Stimulated activated CD8-positive, alpha-beta memory T cell treated with anti-CD3 and anti-CD28 coated beads, Interleukin-4, amount 100 ng/mL, for 4 hours (primary cell): ENCODE measurements at places on chromosomes 16 and 17.

- DNase-seq = no peak
Observed at GRCh38 chr17:51355441-51356410, 95.4 kb downstream of the UTP18 start.

DNA sequence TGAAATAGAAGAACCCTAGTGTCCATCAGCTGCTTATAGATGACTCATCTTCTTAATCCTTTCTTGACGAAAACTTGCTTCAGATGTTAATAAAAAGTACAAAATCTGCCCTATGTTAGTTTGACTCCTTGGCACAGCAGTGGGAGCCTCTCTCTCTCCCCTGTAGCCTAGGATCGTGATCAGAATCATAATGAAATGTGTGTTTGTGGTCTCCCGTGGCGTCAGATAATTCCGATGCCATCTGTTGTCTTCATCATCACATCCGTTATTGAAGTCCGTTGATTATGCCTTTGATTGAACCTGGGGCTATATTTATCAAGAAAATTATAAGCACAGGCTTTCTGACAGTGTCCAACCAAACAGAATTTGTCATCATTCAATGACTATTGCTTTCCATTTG, 102.5 kb downstream of the BMERB1 start:
- no peak for DNase-seq

DNA sequence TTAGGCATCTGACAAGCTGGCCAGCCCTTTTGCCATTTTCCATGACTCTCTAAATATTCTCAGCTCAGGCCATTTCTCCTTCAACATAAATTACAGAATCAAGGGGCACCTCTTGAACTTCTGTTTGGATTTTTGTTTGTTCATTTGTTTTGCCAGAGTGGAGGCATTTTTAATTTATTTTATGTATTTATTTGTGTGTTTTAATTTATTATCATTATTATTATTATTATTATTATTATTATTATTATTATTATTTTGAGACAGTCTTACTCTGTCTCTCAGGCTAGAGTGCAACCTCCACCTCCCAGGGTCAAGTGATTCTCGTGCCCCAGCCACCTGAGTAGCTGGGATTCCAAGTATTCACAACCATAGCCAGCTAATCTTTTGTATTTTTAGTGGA, 1578.0 kb downstream of the CDH8 start:
- no peak for DNase-seq

DNA sequence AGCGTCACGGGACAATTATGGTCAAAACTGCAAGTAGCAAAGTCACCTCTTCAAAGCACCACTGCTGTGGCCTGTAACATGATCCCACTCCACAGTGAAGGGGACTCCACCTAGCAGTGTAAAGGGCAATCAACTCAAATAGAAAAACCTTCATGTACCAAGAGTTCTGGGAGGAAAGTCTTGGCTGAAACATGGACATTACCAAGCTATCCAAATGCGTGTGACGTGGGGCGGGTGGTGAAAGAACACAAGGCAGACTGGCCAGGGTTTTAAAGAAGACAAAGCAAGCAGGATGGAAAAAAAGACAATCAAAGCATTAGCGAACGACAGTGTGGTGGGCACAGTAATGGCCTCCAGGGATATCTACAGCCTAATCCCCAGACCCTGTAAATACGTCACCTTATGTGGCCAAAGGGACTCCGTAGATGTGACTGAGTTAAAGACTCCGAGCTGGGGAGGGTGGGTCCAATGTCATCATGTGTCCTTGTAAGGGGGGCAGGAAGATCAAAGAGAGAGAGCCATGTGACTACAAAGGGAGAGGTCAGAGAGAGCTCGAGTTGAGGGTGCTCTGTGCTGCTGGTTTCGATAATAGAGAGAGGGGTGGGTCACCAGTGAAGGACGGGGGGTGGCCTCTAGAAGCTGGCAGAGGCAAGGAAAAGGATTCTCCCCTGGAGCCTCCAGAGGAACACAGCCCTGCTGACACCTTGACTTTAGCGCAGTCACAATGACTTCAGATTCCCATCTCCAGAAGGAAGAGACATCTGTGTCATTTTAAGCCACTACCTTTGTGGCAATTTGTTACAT, 6.0 kb downstream of the HSDL1 start:
- DNase-seq = no peak

DNA sequence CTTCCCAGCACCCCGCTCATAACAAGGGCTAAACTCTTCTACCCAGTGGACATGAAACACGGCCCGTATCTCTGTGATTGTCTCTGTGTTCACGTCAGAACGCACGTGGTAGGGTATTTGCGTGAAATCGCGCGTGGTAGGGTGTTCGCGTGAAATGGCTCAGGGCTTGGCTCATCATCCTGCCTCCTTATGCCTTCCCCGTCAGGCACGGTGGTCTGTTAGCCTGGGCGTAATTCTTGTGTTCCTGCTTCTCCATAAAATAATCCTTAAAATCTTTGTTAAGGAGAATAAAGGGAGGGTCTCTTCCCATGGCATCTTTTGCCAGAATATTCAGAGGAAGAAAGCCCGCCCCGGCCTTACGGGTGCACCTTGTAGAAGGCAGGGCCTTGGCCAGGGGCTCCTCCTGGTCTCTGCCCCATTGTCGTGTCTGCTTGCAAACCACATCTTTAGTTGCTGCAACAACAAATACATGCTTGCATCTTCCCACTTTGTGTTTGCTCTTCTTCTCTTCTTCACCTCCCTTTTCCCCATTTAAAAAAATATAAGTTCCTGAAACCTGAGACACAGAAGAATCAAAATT, 116.7 kb upstream of the CHMP6 start:
- DNase-seq = no peak

DNA sequence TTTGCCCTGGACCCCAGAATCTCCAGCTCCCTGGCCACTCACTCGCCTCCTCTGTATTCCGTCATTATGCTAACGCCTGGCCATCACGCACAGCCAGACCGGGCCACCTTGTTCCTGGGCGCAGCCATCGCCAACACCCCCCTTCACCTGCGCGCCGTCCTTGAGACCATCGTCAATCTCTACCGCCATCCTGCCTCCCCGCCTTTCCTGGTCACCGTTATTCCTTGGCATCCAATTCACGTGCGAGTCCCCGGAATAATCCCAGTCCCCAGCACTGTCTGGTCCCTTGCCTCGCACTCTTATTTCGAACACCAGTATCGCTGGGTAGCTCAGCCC, 541 bp downstream of the VKORC1 start:
- no peak for DNase-seq

DNA sequence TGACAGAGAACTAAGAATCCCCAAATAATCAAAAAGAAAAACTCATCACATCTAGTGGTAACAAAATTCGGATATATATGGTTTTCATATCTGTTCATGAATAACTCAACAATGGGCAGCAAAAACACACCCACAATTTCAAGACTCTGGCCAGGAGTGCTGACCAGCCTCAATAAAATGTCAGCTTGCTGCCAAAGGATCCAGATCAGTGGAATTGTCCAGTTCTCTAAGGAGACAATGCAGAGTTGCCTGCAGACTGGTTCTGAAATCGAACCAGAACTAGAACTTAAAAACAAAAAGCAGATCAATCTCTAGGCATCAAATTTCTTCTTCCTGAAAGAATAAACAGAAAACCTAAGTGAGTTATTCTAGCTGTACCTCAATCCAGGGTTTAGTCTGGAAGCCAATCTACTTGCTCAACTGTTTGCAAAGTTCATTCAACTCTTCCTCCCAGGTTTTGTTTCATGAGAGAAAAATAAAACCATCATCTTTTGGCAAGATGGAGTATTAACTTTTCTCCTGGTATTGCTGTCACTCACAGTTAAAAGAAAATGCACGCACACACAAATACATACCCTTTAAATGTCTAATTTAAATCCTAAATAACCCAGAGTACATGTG, 61.0 kb downstream of the CFDP1 start:
- no peak for DNase-seq

DNA sequence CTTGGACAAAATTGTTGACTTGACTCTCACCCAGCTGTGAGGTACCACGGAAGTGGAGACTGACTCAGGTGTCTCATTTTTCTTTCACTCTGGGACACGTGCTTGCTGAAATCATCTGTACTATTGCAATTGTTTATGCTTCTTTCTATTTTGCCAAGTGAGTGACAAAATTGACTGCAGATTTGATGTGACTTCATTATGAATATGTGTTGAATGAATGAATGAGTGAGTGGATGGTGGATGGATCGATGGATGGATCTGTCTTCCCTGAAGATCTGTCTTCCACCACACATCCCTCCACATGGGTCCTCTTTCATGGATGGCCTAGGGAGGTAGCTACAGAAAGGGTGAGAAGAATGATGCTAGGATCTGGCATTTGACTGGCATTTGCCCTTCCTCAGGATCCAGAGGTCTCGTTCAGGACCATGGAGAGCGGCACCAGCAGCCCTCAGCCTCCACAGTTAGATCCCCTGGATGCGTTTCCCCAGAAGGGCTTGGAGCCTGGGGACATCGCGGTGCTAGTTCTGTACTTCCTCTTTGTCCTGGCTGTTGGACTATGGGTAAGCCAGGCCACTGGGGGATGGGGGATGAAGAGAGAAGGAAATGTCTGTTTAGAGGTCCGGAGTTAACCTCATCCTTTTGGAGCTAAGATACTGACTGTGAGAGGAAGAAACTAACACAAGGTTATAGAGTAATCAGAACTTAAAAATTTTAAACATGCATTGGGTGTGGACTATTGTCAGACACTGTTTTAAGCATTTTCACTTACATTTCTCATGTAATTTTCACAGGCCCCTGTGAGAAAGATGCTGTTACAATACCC, 12.7 kb downstream of the SLC5A11 start:
- DNase-seq = no peak

DNA sequence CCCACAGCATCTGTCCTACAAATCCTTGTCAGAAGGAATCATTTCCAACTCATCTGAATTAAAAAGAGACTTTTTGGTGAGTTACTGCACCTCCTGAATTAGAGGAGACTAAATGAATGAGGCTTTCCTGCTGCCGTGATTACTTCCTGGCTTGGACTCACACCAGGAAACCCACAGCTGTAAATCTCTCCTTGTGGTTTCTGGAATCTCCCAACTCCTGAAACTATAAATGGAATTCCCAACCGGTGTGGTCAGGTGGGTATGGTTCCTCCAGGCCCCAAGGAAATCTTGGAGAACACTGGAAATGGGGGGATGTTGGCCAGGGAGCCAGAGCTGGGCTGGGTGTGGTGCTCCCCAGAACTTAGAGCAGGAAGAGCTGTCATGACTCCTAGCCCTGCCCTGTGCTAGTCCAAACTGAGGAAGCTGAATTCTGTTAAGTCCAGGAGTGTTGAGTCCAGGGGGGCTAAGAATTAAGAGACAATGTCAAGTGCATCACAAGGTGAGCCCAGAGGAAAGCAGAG, 216.4 kb downstream of the GSG1L start:
- DNase-seq = no peak

DNA sequence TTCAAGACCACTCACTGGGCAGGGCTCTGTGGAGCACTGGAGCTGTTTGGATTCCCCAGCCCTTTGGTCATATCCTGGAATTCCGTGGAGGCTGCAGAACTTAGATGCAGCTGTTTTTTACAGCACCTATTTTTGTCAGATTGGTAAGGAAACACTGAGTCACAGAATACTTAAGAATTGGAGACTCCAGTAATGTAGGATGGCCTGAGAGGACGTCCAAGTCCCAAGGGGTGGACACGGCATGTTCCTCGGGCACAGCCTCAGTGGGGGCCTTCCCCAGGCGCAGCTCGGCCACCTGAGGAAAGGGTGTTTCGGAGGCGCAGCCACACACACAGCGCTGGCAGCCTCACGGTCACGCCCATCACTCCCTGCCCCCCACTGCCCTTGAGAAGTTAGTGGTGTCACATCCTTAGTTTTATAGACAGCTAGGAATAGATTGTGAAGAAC, 14.8 kb downstream of the PLD6 start:
- no peak for DNase-seq

GRCh38 chr16:87051526-87052320, 265.5 kb downstream of the C16orf95 start:
- DNase-seq = no peak
